ENCODE measurements at places on chromosomes 5 and 9.

- DNase-seq: no peak
Measured at GRCh38 chr9:83307066-83307724, 231.0 kb downstream of the FRMD3 start.

DNA sequence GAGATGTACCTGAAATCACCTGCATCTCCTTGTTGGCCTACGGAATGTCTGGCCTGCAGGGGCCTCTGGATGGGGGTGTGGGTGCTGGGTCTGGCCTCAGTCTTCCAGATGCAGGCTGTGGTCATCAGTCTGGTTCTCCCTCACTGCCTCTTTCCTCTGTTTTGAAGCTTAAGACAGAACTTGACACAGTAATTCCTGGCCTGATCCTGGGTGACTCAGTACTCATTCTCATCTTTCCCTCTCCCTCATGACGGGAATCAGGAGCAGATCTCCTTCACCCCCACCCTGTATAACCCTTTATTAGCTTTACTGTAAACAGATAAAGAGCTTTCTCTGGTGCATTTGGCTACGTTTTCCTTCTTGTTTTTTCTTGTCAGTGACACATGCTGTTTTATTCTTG, 89.3 kb upstream of the ADAMTS16 start:
- no peak for DNase-seq

- no peak for DNase-seq
Measured at GRCh38 chr5:154086641-154087040, 47.9 kb downstream of the MFAP3 start.

DNA sequence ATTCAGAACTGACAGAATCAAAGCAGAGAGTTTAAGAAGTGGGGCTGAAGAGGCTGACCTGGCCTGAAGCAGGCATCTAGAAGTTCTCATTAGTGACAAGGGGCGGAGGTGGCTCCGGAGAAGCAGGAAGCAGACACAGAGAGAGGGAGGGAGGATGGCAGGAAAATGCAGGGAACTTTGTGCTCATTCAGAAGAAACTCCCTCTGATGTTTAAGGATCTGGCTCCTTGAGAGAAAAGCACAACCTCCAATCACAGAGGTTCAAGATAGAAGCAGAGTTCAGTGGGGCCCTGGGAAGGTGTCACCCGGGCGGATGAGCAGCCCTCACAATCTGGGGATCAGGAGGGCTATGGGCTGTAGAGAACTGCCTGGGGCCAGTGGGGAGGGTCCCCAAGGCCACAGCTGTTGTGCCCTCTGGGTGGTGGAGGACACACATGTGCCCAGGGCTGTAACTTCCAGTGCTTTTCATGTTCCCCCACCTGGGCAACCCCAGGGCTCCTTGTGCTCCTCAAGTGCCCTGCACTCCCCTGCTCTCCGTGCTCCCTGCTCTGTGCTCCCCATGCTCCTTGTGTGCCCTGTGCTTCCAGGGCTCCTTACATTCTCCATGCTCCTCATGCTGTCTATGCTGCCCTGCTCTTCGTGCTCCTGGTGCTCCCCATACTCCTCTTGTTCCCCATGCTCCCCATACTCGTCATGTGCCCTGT, 51.4 kb downstream of the TRIP13 start:
- no peak for DNase-seq

- no peak for DNase-seq
Measured at GRCh38 chr5:168750926-168751325, 171.8 kb upstream of the PANK3 start.

DNA sequence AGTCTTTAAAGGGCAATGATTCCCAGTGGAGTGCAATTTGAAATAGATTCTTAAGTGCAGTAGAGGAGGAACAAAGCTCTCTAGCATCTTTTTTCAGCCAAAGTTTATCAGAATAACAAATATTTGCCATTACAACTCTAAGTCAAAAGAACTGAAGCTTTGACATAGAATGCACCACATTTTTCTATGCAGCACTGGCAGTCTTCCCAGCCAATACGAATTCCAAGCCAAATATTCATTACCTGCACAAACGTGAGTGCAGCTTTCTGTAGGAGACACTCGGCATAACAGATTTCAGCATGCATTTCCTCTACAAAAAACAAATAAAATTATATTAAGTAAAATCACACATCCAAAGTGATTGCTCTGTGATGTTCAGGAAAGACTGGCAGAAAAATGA, 103.4 kb downstream of the TTC39B start:
- no peak for DNase-seq

DNA sequence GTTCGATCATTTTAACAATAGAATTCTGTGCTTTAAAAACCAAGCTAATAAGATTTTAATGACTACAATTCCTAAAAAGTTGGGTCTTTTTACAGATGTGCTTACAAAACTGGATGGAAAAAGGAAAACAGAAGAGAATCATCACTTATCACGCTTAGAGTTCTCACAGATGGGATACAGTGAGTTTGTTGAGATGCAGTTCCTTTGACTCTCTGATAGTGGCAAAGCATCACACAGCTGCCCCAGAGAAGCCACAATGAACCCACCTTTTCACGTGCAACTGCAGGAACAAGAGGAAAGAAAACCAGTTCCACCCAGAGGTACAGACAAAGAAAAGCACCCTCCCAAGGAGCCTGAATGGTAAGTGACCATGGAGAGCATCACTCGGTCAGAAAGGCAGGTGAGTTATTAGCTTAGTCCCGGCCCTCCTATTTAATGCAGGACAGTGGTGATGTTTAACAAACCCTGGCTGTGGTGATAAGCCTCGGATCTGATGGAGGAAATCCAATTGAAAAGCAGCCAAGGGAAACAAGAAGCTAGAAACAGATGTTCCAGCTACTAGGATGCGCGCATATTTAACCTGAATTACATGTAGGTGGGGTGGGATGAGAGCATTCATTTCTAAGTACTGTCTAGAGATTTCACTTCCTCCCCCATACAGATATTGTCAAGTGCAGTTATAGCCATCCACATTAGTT, 167.7 kb downstream of the TARS1 start:
- DNase-seq: no peak

DNA sequence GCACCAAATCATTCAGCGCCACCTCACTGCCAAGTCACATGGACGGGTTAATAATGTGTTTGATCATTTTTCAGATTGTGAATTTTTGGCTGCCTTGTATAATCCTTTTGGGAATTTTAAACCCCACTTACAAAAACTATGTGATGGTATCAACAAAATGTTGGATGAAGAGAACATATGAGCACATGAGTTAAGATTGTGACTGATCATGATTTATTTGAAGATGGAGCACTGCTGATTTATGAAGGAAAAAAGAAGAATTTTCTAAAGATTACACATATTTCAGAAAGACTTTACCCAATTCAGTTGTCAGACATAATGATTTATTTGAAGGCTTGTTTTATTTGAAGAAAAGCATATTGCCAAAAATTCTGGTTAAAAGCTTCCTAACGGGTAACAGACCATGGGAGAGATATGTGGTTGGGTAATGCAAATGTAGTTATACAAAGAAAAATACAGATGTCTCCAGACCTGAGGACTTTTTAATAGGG, 37.4 kb downstream of the TNFAIP8 start:
- no peak for DNase-seq

- no peak for DNase-seq
Measured at GRCh38 chr5:63145167-63145566, 566.5 kb downstream of the LRRC70 start.

DNA sequence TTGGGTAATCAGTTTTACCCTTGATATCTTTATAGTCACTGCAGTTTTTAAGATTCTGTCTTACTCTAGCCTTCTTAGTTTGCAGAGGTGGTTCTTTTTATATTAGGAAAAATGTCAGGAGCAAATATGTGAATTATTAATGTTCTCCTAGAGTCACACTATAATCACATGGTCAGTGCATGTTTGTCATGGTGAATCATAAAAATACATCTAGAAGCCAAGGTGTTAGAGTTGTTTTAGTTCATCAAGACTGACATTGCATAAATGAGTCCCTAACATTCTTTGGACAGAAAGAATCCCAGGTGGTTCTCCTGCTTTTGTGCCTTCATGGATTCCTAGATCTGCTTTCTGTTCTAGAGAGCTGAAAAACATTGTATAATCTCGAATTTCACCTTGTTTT, 22.9 kb downstream of the ATG10 start:
- DNase-seq: no peak

GRCh38 chr5:125129151-125129806, 382.8 kb upstream of the ZNF608 start:
- DNase-seq: no peak

DNA sequence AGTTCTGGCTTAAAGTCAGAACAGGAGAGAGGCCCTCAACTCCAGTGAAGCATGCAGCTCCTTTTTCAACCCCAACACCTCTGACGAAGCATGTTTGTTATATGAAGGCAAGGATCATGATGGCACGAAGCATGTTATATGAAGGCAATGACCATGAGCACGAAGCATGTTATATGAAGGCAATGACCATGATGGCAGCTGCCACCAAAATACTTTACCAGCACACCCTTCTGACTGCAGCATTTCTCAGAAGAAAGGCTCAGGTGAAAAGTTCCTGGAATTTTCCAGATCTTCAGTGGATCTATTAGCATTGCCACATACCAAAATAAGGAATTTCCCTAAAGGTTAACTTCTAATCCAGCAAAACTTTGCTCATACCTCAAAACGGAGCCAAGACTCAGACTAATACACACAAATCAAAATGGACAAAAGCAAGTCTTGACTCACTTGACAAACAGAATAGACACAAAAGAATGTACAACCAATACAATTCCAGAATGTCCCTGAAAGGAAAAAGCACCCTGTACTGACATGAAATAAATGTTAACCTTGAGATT, 217.4 kb downstream of the FANCC start:
- DNase-seq: no peak

- DNase-seq: no peak
Measured at GRCh38 chr5:143850050-143850683, 38.2 kb downstream of the HMHB1 start.

- DNase-seq: no peak
Measured at GRCh38 chr5:150429410-150429873, 16.7 kb upstream of the CD74 start.

GRCh38 chr9:9112001-9112720, 1312.6 kb upstream of the DMAC1 start:
- no peak for DNase-seq

- DNase-seq: no peak
Measured at GRCh38 chr9:22354699-22355384, 91.8 kb upstream of the DMRTA1 start.

- no peak for DNase-seq
Measured at GRCh38 chr9:69190086-69190862, 16.2 kb downstream of the TJP2 start.

GRCh38 chr9:112819635-112820496, 69.3 kb downstream of the SNX30 start:
- DNase-seq: peak; percentile 48

- no peak for DNase-seq
Measured at GRCh38 chr5:156094001-156094400, 233.0 kb upstream of the SGCD start.

GRCh38 chr5:118994595-118994994, 6.2 kb upstream of the DTWD2 start:
- DNase-seq: no peak

DNA sequence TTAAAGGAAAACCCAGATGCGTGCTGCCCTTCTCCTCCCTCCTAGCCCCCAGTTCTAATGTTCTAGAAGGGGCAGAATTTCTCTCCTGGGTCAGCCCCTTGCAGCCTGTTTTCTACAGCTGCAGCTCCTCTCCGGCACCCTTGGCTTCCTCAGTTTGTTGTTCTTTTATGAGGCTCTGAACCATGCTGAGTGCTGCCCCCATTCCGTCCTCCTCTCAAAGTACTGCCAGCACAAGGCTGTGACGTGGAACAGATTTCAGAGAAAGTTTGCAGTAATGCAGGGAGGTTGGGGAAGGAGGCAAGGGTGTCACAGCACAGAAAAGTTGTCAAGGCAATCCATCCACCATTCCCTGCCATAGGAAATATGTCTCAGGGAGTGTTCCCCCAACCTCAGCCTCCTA, 63.3 kb downstream of the RGS3 start:
- DNase-seq: no peak

DNA sequence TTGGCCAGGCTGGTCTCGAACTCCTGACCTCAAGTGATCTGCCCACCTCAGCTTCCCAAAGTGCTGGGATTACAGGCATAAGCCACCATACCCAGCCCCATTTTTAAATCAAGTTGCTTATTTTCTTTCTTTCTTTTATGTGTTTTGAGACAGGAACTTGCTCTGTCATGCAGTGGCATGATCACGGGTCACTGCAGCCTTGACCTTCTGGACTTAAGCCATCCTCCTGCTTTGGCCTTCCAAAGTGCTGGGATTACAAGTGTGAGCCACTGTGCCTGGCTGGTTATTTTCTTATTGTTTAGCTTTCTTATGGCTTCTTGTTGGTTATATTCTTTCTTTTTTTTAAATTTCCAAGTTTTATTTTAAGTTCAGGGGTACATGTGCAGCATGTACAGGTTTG, 79.7 kb upstream of the C5orf63 start:
- no peak for DNase-seq

- no peak for DNase-seq
Measured at GRCh38 chr5:178590141-178590923, at the start of gene COL23A1. COL23A1 (minus strand) TSS chr5:178590393.

- DNase-seq: no peak
Measured at GRCh38 chr9:107215381-107215780, 67.7 kb upstream of the RAD23B start.

- DNase-seq: no peak
Measured at GRCh38 chr9:134540276-134541096, 101.1 kb upstream of the COL5A1 start.

DNA sequence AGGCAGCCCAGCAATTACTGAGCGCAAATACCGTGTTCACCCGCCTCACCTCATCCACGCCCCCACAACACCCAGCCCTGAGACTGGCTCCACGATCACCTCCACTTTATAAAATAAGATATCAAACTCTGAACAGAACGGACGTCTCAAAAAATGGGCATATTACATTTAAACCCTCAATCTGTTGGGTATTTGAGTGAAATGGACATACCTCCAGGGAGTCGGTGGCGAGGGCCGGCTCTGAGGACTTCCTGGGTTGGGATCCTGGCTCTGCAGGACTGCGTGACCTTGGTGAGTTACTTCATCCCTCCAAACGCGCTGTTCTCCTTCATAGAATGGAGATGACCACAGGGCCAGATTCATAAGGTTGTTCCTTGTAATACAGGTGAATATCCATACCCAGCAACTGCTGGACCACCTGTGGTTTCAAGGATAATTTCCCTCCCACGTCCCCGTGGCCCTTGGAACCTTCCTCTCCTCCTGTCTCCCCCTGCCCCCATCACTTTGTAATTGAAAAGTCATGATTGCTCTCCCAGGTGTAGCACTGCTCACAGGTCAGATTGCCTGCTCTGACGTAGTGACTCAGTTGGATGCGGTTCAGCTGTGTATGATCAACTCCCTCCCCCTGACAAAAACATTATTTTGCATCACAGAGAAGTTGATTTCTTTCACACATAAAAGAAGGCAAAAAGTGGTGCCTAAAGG, 135.6 kb downstream of the KCNIP1 start:
- no peak for DNase-seq

DNA sequence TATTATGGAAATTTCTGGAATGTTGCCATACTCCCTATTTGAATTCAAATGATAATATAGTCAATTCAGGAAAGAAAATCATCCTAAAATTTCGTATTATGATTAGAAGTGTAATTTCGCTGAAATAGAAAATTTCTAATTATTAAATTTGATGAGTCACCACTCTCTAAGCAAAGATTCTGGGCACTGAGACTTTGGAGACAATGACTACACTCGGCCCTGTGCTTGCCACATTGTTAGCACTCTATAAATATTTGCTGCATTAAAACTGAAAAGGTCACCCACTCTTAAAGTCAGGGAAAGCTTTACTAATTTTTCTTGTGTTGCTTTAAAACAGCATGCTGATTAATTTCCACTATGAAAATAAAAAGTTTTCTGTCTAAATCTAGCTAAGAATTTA, 240.3 kb downstream of the TLE4 start:
- DNase-seq: no peak

- peak; percentile 29 for DNase-seq
Measured at GRCh38 chr5:26700759-26701384, 337.5 kb downstream of the CDH9 start.

Measured in iPS DF 6.9 (cell line).